Vagina (tissue), 2 donors: ENCODE measurements at places on chromosomes 1 and 21.

DNA sequence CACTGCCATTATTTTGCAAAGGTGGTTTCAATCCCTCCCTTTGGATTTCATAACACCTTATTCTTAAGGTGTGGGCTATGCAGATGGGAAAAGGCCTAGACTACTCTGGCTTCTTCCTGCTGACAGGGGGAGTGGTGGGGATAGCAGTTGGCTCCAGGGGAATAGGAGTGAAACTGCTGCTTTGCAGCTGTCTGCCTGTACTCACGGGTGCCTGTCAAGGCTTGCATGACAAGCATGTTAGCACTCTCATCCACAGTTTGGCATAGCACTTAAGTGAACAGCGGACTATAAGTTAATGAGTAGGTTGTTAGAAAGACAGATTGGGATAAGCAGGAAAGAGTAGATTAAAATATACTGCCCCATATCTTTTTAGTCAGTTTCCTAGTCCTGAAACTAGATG is 287.5 kb upstream of the DAB1 start:
- no peak for DNase-seq
- H3K36me3 ChIP-seq, result no peaks in the 10 kb centered on the region
- no peaks in the 10 kb centered on the region for H3K27me3 ChIP-seq
- no peak overlapping the region for H3K27ac ChIP-seq
- no peak overlapping the region for H3K4me3 ChIP-seq

DNA sequence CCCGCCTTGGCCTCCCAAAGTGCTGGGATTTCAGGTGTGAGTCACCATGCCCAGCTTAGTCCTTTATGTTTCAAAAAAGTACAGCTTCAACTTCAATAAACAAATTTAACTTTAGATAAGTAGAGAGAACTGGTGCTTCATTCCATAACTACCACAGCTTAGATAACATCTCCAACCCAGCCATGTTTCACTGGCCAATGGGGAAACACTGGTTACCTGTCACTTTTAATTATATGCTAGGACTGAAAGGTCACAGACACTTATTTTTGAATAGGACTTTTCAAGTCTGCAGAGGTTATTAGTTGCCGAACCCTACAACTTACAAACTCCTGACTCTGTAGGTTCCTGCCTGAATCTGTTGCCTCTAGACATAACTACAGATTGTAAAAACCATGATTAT is 56.5 kb upstream of the ST6GALNAC3 start:
- H3K27me3 ChIP-seq, result no peaks in the 10 kb centered on the region
- H3K27ac ChIP-seq, result no peak overlapping the region

- peaks cover 9% of the 10 kb centered on the region for H3K27me3 ChIP-seq
- H3K27ac ChIP-seq, result no peak overlapping the region
- no peak overlapping the region for H3K4me3 ChIP-seq
- peaks cover 18% of the 10 kb centered on the region for H3K4me1 ChIP-seq
These were observed 15.0 kb downstream of the TNFRSF25 start for GRCh38 chr1:6450943-6451373.

GRCh38 chr1:163672976-163673758 is 351.4 kb downstream of the NUF2 start:
- H3K36me3 ChIP-seq, result no peaks in the 10 kb centered on the region
- H3K4me1 ChIP-seq, result peaks cover 8% of the 10 kb centered on the region
- H3K27me3 ChIP-seq, result no peaks in the 10 kb centered on the region
- H3K4me3 ChIP-seq, result no peak overlapping the region
